H1 (cell line): ENCODE measurements at places on chromosomes 1 and 21. TPM values are rescaled to one million over a fixed set of nuclear protein-coding genes. Genes with fewer than 3 reads are reported as not detected.

GRCh38 chr1:185408700-185409270 is 91.7 kb upstream of the IVNS1ABP start:
- DNase-seq: no peak

DNA sequence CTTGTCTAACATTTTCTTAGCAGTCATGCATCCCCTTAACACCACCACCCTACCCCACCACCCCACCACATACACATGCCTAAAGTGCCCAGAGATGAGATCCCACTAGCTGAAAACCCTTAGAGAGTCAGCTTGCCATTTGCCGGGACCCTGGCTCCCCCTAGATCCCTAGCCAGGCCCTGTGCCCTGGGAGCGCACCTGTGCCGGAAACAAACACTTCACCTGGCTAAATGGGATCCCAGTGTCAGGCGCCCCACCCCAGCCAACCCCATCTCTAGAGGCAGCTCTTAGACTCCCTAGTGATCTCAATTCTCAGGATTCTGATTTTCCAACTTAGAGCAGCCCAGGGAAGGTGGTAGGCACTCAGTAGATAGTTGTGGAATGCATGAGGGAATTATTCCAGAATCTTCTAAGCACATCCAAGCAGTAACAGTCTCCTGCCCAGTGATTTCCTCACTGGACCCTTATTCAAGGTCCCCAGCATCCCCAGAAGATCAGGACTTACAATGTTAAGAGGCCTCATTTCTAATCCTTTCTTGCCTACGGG is 105.2 kb downstream of the LAMC2 start:
- no peak for DNase-seq

The CBR3 gene
- 4.3 TPM in 2 replicates for total RNA-seq

DNA sequence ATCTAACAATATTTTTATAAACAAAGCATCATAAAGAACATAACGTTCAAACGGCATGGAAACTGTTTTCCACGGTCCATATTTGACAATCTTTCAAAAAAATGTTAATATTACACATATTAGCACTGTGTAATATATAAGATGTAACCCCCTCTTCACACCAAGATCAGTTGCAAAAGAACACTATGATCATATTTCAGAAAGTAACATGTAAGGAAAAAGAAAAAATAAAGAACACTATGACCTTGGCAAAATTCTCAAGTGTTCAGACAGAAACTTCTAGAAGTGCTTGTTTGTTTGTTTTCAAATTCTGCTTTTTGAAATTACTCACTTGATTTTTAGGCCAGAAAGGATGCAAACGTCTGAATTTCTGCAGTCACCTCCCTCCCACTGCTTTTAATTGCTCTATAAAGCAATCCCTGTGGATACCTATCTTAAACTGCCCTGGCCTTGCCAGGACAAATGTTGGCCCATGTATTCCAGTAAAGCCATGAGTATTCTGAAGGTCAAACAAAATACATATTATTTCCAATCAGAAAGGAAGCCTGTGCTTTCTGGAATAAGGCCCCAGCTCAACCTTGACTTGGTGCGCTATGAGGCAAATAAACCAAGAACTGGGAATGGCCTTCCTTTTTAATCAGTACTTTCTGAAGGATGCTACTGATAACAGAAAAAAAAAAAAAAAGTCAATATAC is 68.6 kb downstream of the TGFBR3 start:
- DNase-seq: no peak

The TNFRSF14 gene
- total RNA-seq: 0.50 and 0.65 TPM in 2 replicates

GRCh38 chr1:153677718-153678518 is 570 bp upstream of the NPR1 start:
- no peak for DNase-seq

- no peak for DNase-seq
Observed at GRCh38 chr1:29981586-29982239, 741.7 kb downstream of the MATN1 start.

GRCh38 chr21:42382915-42383314 is 12.9 kb downstream of the TMPRSS3 start:
- no peak for DNase-seq

DNA sequence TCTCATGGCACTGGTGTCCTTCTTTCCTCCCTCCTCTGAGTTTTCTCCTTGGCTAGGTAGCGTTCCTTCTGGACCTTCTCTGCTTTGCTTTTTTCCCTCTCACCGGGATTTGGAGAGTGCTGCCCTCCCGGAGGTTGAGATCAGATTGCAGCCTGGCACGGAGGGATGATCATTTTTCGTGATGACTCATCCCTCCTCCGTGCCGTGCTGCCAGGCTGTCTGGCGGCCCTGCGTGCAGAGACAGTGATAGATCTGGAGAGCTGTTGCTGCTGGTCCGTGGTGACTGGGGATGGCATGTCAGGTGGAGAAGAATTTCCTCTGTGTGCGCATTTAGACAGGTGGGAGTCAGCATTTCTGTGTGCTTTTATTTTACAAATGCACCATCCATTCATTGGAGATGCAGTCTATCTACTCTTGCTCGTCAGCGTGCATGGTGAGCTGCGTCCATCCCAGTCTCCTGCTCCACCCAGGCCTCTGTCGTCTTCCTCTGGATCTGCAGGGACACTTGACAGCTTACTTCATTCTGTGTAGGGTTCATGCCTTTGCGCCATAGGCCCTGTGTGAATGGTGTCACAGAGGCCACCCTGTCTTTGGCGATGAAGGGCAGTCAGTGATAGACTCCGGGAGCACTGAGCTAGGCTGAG is 104.4 kb downstream of the PCBP3 start:
- DNase-seq: no peak

The NUDT4B gene
- not detected in 2 replicates for total RNA-seq

The VAMP3 gene
- 36.7 and 41.2 TPM in 2 replicates for total RNA-seq

The FAM151A gene
- not detected in 2 replicates for total RNA-seq

- no peak for DNase-seq
Observed at GRCh38 chr1:6783936-6784559, 1.2 kb upstream of the CAMTA1 start.

DNA sequence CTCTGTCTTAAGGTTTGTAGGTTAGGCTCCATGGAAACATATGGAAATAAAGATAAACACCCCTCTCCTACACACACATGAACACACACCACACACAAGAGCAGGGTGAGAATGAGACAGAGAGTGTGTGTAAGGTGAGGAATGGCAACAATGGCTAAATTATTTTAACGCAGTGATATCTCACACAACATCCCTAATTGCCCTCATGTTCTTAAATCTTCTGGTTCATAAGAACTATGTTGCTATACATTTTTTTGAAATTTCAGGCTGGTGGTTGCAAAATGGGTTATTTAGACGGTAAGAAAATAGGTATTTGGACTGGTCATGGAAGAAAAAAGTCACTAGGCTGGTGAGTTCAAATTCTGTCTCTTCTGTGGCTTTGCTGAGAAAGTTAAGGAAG is 316.7 kb upstream of the ESRRG start:
- no peak for DNase-seq

- DNase-seq: no peak
Observed at GRCh38 chr1:84089465-84089864, 54.6 kb upstream of the PRKACB start.

GRCh38 chr1:88060750-88061491 is 623.2 kb upstream of the PKN2 start:
- no peak for DNase-seq

- DNase-seq: no peak
Observed at GRCh38 chr1:52614671-52615070, 12.5 kb downstream of the GPX7 start.

The KIAA1614 gene
- total RNA-seq: 2.6 and 3.1 TPM in 2 replicates

The SNX7 gene
- 20.7 and 23.8 TPM in 2 replicates for total RNA-seq

DNA sequence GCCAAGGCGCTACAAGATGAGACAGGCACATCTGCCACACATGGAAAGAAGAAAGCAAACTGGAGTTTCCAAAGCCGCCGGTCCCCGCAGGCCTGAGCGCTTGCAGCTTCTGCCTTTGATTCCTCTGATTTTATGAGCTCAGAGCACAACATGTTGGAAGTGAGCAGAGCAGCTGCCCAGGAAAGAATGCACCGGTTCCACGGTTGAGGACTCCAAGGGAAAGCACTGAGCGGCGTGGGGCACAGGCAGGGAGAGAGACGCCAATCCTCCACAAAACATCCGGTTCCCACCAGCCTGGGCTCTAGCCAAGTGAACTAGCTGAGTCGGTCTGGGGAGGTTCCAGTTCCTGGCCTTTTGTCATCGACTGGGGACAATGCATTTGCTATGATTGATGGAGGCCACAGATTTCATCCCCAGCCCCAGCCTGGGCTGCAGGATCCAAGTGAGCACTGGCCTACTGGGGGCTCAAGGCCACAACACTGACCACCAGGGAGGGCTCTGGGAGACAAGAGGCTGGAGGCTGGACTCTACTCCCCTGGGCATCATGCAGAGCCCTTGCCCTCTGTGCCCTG is 253.1 kb upstream of the IRF2BP2 start:
- DNase-seq: no peak

The SDCCAG8 gene
- 13.5 and 15.6 TPM in 2 replicates for total RNA-seq

DNA sequence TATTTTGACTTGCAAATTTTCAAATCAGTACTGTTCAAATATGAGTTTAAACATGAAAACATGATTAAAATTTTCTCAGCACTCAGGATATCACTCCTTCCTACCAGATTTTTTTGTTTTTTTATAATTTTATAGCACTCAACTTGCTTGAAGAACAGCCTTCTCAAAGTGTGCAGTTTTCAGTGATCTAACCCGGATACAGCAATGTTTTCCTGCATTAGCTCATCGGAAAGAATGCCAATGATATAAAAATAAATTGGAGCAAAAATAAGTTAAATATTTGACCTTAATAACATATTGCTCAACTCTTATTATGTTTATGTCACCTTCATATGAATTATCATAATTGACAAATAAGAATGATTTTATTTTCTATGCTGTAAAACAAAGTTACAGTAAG is 766.8 kb downstream of the USP25 start:
- no peak for DNase-seq

The LHX8 gene
- 1.2 and 1.5 TPM in 2 replicates for total RNA-seq

GRCh38 chr1:44036409-44037139 is 5.3 kb upstream of the SLC6A9 start:
- peak; percentile 80 for DNase-seq

DNA sequence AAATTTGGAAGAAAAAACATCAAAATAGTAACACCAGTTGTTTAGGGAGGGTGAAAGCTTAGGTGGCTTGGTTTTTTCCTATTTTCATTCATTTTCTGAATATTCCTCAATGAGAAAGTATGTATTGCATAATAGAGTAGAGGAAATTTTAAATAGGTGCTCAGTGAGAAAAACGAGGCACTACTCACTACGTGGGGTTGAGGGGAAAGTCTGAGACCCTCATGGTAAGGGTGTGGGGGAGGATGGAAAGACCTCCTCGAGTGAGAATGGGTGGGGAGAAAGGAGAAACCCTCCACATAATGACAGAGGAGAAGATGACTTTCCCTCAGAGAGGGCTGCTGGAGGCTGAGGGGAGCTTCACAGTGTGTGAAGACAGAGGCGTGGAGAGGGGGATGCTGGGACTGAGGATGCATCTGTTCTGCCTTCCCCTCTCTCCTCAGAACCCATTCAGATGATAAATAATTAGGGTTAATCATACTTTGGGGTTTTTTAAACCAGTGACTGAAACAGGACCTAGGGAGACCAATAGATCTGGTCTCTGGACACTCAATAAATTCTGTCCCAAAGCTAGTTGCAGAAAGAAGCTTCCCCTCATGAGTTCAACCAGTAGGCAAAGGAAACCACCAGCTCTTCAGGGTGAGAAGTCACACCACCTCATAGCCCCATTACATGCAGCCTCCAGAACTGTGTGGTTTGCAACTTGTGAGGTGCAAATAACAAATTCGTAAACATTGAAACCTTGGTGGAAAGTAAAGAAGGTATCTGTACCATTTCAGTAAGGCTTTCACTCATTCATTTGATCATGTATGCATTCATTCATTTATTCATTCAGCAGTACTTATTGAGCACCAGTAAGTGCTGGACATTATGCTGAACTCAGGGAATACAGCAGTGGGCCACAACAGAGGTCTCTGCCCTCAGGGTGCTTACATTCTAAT is 17.1 kb downstream of the SLAMF7 start:
- no peak for DNase-seq

GRCh38 chr1:175154629-175155472 is 37.7 kb downstream of the KIAA0040 start:
- DNase-seq: no peak

GRCh38 chr1:36706416-36706815 is 223.7 kb upstream of the CSF3R start:
- DNase-seq: no peak

The PDE4DIP gene
- total RNA-seq: 39.8 and 40.5 TPM in 2 replicates

GRCh38 chr1:169110689-169111447 is 4.4 kb downstream of the ATP1B1 start:
- no peak for DNase-seq

GRCh38 chr1:110875216-110875731 is 2.3 kb downstream of the CD53 start:
- DNase-seq: no peak

- no peak for DNase-seq
Observed at GRCh38 chr1:25487628-25488027, 55.8 kb upstream of the LDLRAP1 start.

- DNase-seq: no peak
Observed at GRCh38 chr1:205422993-205423642, 1.3 kb upstream of the LEMD1 start.

DNA sequence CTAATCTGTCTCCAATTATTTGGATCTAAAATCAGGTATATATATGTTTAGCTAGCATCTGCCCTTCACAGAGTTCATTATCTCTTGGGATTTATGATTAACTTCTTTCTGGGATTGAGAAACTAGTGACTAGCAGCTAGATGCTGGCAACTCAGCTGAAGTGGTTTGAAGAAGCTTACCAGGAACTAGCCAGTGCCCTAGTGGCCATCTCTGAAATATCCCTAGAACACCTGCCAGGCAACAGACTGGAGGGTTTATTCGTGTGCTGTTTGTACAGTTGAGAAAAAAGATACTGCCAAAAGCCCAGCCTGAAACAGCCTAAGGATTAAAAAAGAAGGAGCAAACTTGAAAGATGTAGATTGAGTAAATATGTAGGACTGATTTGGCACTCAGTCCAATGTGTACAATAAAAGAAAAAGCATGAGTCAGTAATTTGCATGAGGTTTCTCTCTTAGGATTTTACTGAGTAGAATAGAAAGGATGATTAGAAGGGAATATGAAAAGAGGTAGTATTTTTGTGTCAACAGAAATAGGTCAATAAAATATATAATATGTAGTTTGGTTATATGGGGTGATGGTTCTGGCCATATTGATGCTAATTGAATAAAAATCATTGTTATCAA is 1144.6 kb upstream of the ADGRL2 start:
- DNase-seq: no peak

The S100A14 gene
- 1.4 and 1.5 TPM in 2 replicates for total RNA-seq

GRCh38 chr1:224726441-224727182 is 110.5 kb downstream of the CNIH3 start:
- no peak for DNase-seq
